Stimulated activated CD4-positive, alpha-beta T cell treated with anti-CD3 and anti-CD28 coated beads, Interleukin-1b, Interleukin-23, amount 100 ng/mL, for 24 hours (primary cell): ENCODE measurements at places on chromosomes 5 and 9.

GRCh38 chr5:76153271-76153670, 70.1 kb downstream of the SV2C start:
- no peak for DNase-seq

GRCh38 chr5:153752890-153753289, 262.4 kb downstream of the GRIA1 start:
- no peak for DNase-seq

DNA sequence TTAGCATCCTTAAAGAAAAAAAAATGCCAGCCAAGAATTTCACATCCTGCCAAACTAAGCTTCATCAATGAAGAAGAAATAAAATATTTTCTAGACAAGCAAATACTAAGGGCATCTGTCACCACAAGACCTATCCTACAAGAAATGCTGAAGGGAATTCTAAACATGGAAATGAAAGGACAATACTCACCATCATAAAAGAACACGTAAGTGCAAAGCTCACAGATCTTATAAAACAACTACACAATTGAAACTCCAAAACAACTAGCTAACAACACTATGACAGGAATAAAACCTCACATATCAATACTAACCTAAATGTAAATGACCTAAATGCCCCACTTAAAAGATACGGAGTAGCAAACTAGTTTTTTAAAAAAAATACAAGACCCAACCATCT, 71.4 kb downstream of the TTC39B start:
- DNase-seq: no peak

- DNase-seq: no peak
Observed at GRCh38 chr9:95118596-95118995, 198.9 kb downstream of the FANCC start.

DNA sequence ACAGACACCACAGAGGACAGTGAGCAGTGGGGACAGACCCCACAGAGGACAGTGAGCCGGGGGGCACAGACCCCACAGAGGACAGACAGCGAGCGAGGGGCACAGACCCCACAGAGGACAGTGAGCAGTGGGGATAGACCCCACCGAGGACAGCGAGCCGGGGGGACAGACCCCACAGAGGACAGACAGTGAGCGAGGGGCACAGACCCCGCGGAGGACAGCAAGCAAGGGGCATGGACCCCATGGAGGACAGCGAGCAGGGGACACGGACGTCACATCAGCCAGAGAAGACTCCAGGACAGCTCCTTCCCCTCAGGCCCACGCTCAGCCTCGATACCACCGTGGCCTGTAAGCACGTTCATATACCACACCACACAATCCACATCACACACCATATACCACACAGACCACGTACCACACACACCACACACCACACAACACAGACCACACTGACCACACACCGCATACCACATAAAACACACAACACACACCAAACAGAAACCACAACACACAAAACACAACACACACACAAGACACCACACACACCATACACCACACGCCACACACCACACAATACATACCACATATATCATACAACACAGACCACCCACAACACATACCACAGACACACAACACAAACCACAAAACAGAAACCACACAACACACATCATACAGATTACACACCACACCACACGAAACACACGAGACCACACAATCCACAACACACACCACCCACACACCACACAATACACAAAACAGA, 5.2 kb upstream of the ZDHHC11 start:
- DNase-seq: no peak

GRCh38 chr9:131399972-131400371, 6.1 kb downstream of the PRRC2B start:
- no peak for DNase-seq

DNA sequence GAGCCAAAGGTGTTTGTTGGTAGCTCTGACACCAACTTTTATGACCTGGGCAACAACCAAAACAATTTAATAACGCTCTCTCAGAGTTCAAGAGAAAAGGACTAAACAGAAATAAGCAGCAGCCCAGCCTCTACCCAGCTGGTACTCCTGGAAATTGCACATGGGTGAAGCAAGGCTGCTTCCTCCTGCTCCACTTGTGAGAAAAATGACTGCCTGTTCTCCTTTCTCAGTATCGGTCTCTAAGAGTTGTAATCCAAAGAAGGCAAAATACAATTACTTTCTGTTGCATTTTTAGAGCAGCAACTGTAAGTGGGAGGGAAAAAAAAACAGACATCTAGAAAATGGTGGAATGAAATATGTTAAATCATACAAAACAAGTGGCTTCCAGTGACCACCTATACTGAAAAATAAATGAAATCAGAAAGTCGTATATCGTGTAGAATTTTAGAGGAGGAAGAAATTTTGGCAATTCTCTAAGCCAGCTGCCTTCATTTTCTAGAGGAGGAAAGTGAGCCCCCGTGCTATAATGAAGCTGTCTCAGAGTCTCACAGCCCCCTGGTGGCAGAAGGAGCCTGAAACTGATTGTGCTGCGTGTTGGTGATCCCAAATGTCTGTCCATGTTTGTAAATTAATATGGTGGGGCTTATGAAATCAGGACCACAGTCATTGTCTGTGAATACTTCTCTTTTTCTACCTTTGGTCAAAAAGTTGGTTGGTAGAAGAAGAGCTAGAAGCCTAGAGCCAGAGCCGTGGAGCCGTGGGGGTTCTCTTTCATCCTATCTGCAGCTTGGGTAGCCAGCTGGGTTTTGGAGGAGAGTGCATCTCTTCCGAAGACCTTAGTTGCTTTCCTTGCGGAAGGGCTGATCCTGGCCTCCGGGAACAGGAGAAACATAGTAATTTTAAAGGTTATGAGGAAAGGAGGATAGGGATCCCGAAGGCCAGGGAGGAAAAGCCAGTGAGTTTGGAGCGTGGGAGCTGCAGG, 139.9 kb downstream of the PIP5K1B start:
- DNase-seq: no peak

GRCh38 chr5:157563373-157563928, 12.1 kb downstream of the ADAM19 start:
- no peak for DNase-seq

GRCh38 chr9:1253064-1253979, 203.2 kb downstream of the DMRT2 start:
- no peak for DNase-seq

DNA sequence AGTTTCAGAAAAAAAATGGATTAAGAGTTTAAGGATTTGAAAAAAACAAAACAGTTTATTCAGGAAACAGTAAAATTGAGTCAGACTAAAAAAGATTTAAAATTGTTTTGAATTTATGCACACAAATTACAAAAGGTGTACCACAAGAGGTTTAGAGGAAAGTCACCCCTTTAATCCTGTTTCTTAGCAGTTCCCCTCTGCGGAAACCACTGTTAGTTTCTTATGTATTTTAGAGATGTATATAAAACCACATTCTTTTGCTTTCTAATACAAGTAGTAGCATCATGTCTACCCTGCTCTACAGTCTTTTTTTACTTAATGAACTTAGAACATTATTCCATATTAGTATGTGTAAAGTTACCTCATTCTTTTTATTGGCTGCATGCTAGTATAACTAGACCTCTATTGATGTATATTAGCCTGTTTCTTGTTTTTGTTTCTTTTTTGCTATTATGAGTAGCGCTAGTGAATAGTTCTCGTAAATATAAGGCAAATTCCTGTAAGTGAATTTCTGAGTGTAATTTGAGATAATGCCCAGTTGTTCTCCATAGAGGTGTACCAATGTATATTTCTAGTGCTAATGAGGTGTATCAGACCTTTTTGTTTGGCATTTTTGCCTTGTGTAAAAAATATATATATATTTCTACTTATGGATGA, 20.0 kb downstream of the GPBP1 start:
- no peak for DNase-seq

- DNase-seq: no peak
Observed at GRCh38 chr5:32507738-32508434, 63.3 kb upstream of the ZFR start.

- DNase-seq: no peak
Observed at GRCh38 chr5:172637110-172637580, 3.9 kb upstream of the NEURL1B start.

- DNase-seq: no peak
Observed at GRCh38 chr9:121294866-121295661, 27.1 kb downstream of the GSN start.

DNA sequence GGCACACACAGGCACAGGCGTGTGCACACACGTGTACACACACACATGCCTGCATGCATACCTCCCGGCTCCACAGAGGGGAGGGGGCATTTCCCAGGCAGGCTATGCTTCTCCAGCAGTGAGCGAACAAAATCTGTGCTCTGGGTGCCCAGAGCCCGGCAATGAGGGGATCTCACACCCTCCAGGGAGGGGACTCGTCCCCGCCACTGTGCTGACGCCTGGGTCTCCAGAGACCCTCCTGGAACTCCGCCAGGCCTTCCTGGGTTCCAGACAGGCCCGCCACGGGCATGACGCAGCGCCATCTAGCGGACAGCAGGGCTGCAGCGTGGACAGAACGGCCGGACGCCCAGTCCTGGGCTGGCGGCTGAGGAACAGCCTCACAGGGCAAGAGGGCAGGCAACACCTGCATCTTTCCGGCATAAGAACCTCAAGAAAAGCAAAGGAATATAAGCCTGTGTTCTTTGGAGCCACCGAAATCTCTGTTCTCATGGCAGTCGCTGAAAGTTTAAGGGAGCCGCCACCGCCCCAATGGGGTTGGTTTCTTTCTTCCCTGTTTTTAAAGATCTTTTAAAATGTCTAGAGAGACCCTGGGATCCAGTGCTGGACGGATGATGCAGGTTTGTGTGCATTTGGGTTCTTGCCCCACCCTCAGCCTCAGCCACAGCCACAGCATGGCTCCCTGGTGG, 135.6 kb upstream of the PPP1R26 start:
- DNase-seq: peak; percentile 30

- no peak for DNase-seq
Observed at GRCh38 chr5:33482335-33482734, 41.6 kb downstream of the TARS1 start.
